ENCODE measurements at places on chromosomes 12 and 14.

DNA sequence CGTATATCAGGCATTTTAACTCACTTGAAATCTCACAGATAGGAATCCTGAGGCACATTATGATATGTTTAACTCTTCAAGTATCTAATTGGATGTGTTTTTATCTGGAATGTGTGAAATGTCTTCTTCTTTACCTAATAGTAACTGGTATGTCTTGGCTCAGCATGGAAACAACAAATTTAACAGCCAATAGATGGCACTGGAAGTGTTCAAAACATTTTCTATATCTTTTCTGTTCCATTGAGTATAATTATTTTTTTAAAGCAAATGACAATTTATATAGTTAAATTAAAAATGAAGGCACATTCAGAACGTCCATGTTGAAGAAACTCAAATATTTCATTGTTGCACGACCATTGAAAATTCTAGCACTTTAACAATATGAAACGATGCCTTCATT lies 164.6 kb upstream of the SLC16A7 start:
- no peak for DNase-seq

- no peak for DNase-seq
Observed at GRCh38 chr12:106945261-106945851, 10.4 kb upstream of the TMEM263 start.

- DNase-seq = no peak
Observed at GRCh38 chr12:119207063-119207560, 28.4 kb downstream of the HSPB8 start.

DNA sequence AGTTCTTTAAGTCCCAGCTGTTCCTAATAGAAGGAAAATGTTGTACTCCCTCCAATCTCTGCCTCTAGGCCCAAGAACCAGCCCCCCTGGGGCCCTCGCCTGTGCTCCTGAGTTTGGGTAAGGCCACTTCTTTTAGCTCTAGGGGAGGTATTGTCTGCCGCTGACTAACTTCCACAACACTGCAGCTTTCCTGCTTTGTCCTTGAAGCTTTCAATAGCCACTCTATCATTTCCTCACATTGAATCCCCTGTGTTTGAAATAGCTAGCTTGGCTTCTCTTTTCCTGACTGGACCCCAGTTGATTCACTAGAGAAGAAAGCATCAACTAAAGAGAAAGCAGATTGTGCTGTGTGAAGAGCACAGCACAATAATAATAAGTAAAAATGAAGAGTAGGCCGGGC lies 28.8 kb downstream of the KRT80 start:
- DNase-seq = no peak

- no peak for DNase-seq
Observed at GRCh38 chr14:66649498-66649897, 141.6 kb downstream of the GPHN start.

- no peak for DNase-seq
Observed at GRCh38 chr12:124703856-124704255, 136.4 kb upstream of the NCOR2 start.

DNA sequence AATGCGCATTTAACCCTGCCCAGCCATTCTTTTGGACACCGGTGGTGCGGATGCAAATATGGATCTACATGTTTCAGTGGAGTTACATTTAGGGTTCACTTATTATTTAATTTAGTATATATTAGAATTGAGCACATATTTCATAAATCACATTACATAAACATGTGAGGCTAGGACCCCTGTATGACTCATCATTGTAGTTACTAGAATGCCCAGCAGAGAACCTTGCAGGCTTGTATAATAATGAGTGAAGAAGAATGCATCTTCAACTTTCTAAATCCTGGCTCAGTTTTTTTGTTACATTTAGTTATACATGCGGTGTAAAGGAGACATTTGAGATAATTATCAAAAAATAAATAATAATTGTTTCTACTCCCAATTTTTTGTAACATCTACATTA lies 369.0 kb downstream of the ATP23 start:
- no peak for DNase-seq

DNA sequence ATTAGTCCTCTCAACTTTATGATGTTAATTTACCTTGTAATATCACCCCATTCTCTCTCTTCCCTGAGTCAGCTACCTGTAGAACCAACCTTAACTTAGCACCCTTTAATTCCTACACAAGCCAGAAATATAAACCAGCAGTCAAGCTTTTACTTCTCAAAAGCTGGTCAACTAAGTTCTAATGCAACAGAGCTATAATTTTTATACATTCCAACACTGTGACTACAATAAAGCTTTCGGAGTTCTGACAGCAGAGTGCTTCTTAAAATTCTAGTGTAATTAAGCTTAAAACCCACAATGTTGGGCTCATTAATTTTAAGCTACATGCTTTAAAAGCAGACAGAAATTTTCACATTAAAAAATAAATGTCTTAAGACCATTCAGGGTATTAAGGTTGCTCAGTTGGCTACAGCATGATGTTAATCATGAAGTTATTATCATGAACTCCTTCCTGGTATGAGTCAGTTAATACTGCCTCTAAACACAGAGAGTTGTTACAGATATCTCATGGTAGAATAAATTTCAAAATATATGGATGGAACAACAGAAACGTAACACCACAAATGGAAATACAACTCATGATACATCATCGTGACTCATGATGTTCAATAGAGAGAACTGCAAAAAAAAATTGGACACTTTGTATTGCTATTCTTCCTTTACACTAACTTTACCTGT lies 126.7 kb downstream of the EPS8 start:
- peak; percentile 80 for DNase-seq

GRCh38 chr14:73713206-73713802 lies 880 bp downstream of the PNMA1 start:
- no peak for DNase-seq

GRCh38 chr12:93149229-93149628 lies 220.1 kb upstream of the EEA1 start:
- DNase-seq = no peak

DNA sequence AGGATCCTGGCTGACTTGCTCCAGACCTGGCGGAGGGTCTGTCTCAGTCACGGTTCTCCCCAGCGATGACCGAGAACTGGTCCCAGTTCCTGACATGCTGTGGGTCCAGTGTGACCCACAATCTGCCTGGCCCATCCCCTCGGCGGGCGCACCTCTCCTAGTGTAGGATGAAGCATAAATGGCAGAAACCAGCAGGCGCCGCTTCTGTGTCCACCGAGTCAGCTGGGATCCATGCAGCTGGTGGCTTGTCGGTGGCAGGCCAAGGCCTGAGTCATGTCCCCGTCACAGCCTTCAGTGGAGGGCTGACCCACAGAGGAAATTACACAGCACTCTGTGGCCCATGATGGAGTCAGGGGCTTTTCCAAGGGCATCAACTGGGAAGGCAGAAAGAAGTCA lies 38.5 kb downstream of the NFKBIA start:
- DNase-seq = peak; percentile 22

DNA sequence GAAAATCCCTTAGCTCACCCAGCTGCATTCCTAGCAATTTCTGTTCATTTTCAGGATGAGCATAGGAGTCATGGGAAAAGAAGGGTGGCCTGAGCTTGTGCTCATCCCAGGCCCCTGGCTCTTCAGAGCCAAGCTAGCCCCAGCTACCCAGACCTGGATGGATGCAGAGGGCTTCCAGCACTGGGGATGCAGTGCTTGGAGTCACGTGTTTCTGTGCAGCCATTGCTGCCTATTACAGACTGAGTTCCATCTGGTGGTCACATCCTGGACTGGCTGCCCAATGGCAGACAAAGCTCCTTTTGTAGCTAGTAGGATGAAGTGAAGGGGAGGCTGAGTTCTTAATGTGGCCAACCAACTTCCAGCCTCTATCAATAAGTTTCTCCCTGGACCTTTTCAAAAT lies 54.2 kb upstream of the JDP2 start:
- no peak for DNase-seq

- peak; percentile 25 for DNase-seq
Observed at GRCh38 chr12:102702447-102703114, 214.5 kb downstream of the PAH start.

DNA sequence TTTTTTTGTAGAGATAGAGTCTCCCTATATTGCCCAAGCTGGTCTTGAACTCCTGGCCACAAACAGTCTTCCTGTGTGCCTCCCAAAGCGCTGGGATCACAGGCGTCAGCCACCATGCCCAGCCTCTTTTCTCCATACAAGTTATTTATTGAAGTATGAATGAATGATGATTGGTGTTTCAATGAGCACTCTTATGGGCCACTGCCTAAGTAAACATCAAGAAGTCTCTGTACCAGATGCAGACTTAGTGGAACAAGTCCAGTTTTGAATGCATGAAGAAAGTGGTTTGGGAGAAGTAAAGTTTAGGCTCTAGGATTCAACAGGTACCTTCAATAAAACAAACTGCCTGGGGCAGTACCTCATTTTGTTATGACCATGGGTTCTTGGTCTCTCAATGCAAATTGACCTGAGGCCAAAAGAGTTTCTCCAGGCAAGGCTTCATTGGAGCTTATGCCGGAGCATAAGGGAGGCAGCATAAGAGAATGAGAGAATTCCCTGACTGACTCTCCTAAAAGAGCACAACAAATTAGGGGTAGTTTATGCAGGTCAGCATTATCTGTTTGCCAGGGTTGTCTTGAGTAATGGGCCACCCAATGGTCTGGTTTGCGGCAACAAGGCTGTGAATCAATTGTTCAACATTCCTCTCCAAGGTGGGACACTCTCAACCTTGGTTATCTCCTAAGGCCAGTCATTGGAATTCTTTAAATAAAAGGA lies 1.1 kb upstream of the GMFB start:
- DNase-seq = no peak

DNA sequence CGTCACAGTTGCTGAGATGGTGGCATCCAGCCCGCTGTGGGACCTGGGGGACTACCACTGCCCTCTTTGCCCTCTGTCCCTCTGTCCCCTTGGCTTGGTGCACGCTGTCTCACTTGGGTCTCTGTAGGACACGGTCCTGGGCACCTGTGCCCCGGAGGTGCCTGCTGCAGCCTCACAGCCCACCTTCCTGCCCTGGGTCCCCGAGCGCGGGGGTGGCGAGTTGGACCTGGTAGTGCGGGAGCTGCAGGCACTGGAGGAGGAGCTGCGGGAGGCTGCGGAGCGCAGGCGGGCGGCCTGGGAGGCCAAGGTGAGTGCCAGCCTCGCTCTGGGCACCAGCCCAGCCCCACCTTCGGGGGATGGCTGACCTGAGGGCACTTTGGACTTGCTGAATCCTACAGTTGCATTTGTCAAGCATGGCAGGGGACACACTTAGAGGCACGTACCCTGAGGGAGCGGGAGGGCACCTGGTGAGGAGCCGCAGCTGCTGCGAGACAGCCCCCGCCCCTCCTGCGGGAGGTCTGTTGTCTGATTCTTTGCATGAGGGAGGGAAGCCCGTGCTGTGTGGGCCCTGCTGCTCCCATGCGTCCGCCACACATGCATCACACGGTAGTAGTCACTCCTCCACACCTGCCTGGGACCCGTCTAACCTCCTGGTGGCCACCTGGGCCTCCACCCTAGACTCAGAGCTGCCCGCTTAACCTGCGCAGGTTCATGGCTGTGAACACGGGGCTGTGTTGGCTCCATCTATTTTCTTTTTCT lies 6.8 kb downstream of the TEDC1 start:
- no peak for DNase-seq

- no peak for DNase-seq
Observed at GRCh38 chr12:52947738-52948423, 1.0 kb upstream of the KRT18 start.

DNA sequence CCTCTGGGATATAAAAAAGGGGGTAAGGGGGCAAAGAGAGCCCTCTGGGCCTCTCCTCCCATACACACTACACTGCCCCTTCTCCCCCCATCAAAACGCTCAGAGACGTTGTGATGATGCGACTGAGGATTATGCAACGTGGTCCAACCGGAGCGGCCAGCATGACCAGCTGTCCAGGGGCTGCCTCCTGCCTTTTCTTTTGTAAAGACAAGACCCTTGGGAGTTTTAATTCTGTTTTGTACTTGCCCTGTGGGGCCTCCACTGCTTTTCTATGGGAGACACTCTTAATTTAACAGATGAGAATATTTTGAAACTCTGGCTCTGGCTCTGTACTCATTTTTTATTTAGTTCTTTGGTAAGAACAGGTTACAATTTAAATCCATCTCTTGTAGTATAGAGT lies 7.2 kb downstream of the MBD6 start:
- DNase-seq = no peak

GRCh38 chr12:51118706-51119105 lies 35.3 kb upstream of the CSRNP2 start:
- peak; percentile 10 for DNase-seq

DNA sequence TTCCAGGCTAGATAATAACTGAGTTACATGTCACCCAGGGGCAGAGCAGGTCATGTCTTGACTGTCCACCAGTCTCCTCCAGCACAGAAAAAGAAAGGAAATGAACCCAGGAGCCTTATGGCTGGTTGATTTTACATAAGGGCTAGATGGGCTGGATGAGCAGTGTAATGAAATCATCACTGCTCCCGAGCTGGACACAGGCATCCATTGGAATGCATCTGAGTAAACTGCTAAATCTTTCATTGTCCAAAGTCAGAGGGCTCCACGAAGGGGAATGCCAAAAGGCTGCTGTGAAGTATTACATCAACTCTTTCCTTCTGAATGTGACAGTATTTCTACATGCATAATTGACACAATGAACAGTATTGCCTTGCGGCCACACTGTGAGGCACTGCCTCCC lies 30.1 kb upstream of the TSPAN11 start:
- peak; percentile 46 for DNase-seq

DNA sequence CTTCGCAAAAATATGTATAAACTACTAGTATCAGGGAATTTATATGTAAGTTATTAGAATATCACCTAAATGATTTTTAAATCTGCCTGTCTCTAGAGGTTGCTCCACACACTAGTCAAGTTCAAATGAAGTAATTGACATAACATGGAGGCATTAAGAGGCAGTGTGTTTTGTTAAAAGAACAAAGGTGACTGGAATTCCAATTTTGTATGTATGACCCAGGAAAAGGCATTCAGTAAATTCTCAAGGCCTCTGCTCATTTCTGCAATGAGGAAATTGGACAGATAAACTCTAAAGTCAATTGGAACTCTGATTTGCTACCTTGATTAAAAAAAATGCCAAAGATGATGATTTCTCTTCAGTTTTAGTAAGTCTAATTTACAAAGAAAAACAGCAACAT lies 117.1 kb downstream of the NAV3 start:
- DNase-seq = no peak

DNA sequence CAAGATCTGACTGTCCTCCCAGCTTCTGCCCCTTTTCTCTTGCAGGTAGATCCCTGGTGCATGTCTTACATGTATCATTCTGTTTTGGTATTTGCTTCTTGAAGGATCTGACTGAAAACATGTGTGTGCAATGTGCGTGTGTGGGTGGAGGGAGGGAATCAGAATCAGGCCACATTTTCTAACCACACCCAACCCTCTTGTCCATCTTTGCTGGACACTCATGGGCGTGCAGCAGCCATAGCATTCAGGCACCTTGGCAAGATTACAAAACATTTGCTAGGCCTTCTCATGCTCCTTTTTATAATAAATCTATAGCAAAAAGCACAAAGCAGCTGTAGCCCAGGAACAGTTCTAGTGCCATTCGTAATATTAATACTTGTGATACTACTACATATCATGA lies 233.6 kb upstream of the E2F7 start:
- peak; percentile 5 for DNase-seq

GRCh38 chr12:41213648-41214047 lies 25.5 kb downstream of the PDZRN4 start:
- DNase-seq = no peak
